H4 (cell line): ENCODE measurements at places on chromosomes 5 and 9.

DNA sequence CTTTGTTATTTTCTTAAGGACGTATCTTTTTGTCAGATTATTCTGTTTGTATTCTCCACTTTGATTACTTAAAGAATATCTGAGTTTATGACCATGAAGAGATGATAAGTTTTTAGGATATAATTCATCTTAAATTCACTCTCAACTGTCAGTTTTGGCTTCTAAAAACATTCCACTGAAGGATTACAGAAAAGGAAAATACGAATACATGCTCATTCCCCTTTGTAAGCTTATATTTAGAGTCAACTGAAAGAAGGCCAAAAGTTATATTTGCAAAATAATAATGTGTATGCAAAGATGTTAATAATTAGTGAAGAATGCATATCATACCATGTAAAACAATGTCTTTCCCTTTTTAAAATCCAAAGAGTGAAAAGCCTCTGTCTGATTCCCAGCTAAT lies 52.5 kb downstream of the ZNF474 start:
- DNase-seq: no peak

DNA sequence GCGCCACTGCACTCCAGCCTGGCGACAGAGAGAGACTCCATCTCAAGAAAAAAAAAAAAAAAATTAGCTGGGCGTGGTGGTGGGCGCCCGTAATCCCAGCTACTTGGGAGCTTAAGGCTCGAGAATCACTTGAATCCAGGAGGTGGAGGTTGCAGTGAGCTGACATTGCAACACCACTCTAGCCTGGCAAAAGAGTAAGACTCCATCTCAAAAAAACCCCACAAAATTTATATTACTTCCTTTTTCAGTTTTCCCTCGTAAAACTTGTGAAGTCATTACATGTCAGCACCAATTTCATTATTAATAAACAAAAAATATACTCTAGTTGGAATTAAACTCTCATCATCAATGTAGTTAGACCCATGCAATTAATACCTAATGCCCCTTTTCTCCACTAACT lies 43.9 kb downstream of the SHLD3 start:
- no peak for DNase-seq

DNA sequence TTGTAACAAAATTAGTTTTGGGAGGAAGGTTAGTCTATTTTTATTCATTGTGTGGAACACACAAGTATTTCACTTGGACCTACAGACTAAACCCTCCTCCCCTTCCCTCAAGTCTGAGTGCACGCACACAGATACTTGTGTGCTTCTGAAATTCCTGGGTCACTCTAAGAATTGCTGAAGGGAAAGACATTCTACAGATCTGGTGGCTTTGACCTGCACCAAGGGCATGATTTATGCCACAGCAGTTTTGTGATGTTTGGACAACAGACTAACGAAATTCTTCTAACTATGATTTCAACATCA lies 150.5 kb downstream of the ARL15 start:
- DNase-seq: no peak

DNA sequence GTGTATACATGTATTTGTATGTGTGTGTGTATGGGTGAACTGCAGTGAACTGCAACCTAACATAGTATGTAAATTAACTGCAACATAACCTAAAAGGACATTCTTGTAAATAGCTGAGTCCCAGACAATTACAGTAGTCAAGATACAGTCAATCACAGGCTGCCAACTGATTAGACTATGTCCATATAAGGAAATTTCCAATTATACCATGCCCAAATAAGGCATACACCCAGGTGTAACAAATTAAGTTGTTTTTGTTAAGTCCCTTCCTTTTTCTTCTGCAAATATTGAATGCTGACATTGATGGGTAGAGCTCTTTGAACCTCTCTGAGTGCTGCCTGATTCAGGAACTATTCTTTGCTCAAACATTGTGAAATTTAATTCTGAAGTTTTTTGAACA lies 594.6 kb upstream of the FAM174A start:
- no peak for DNase-seq

DNA sequence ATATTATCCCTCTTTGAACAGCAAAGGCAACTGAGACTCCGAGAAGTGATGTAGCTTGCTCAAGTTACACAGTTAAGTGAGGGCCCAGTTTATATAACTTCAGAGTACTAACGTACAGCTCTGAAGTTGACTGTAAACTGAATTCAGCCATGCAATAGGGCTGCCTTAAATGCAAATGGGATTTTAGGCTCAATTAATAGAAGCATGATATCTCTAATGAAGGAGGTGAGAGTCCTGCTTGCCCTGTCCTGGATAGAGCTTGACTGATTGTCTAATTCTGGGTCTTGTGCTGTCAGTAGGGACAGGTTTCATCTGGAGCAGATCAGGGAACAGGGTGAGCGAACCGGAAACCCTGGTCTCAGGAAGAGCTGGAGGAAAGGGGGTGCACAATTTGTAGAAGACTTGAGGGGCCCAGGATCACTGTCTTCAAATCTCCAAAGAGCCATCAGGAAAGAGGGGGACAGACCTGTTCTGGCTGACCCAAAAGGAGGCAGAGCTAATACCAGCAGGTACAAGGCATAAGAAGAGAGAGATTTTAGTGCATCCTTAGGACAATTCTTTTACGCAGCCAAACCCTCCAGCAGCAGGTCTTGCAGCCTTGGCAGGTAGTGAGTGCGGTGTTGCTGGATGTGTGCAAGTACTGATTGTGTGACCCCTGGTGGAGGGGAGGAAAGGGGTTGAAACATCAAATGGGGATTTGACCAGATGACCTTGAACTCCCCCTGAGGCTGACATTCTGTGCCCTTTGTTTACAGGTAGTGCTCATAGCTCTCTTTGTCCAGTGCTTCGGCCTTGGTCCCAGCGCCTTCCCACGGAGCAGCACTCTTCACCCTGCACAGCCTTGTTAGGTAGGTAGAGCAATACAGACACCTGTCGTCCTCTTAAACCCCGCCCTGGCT lies 13.0 kb downstream of the GSN start:
- no peak for DNase-seq
